Progenitor cell of endocrine pancreas (in vitro differentiated cells): ENCODE measurements at places on chromosomes 2 and 18. TPM values are rescaled to one million over a fixed set of nuclear protein-coding genes. Genes with fewer than 3 reads are reported as not detected.

Gene CUL3
- 93.3 and 104 TPM in 2 replicates for total RNA-seq

DNA sequence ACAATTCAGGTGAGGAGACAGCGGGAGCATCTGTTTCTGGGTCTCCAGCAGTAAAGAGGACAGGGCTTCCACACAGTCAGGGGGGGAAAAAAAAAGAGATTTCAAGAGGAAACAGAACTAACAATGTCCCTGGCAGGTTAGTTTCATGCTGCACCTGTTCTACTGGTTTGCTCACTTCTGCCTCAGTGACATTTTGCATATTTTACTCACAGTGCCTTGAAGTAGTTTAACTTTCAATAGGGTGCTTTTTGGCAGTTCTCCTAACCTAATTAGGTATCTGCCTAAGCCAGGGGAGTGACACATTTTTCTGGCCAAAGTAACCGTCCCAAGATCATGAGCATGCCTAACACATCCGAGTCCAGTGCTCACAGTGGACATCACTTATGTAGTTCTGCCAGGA lies 109.0 kb upstream of the ALK start:
- no peak for DNase-seq
- no peaks in the 10 kb centered on the region for H3K36me3 ChIP-seq
- H3K4me3 ChIP-seq = no peak overlapping the region
- H3K4me1 ChIP-seq = peaks cover 7% of the 10 kb centered on the region
- H3K27ac ChIP-seq = no peak overlapping the region

DNA sequence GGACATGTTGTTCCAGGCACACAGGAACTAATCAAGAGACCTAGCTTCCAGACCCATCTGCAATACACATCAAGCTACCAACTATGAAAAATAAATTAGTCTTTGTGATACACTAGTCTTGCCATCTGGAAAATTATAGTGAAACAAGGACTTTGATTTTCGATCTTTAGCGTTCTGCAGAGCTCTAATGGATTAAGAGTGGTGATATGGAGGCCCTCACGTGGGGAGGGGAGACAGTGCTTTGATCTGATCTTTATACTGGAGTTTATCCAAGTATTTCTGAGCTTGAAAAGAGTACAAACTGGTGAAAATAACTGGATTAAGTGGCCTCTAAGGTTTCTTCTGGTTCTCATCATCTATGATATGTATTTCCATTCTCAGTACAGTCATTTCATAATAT lies 273.4 kb upstream of the CDH7 start:
- no peak overlapping the region for H3K4me3 ChIP-seq
- no peaks in the 10 kb centered on the region for H3K4me1 ChIP-seq
- H3K27me3 ChIP-seq = no peaks in the 10 kb centered on the region
- H3K27ac ChIP-seq = no peak overlapping the region
- H3K36me3 ChIP-seq = no peaks in the 10 kb centered on the region

- H3K27me3 ChIP-seq = no peaks in the 10 kb centered on the region
- H3K4me1 ChIP-seq = peaks cover 3% of the 10 kb centered on the region
- no peak overlapping the region for H3K27ac ChIP-seq
- no peak overlapping the region for H3K4me3 ChIP-seq
Observed at GRCh38 chr2:132538331-132538855, 121.8 kb downstream of the GPR39 start.
